ENCODE measurements at places on chromosomes 5 and 9. TPM values are rescaled to one million over a fixed set of nuclear protein-coding genes. Genes with fewer than 3 reads are reported as not detected.

GRCh38 chr9:93200449-93200742 is 16.5 kb downstream of the WNK2 start:
- H3K4me1 ChIP-seq = peaks cover 6% of the 10 kb centered on the region
- no peak for DNase-seq
- H3K36me3 ChIP-seq = no peaks in the 10 kb centered on the region
- no peak overlapping the region for H3K4me3 ChIP-seq

Gene BHMT2
- total RNA-seq = not detected

DNA sequence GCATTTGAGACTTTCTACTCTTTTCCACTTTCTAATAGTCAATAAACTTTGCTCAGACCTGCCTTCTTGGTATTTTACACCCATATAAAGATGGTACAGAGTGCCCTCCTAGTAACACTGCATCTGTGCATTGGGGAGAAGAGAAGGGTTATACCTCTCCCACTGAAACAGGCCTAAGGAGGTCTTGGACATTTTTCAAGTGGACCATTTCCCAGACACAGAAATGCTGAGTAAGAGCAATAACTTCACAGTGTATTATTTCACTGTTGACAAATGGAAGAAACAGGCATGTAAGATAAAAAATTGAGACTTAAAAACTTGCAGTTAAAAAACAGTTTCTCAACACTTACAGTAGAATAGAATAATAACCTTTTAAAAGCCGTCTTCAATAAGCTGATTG is 1224.0 kb upstream of the CDH18 start:
- no peak overlapping the region for H3K27ac ChIP-seq
- no peaks in the 10 kb centered on the region for H3K36me3 ChIP-seq
- no peaks in the 10 kb centered on the region for H3K4me1 ChIP-seq
- no peak for DNase-seq
- H3K27me3 ChIP-seq = no peaks in the 10 kb centered on the region
- no peak overlapping the region for H3K4me3 ChIP-seq

DNA sequence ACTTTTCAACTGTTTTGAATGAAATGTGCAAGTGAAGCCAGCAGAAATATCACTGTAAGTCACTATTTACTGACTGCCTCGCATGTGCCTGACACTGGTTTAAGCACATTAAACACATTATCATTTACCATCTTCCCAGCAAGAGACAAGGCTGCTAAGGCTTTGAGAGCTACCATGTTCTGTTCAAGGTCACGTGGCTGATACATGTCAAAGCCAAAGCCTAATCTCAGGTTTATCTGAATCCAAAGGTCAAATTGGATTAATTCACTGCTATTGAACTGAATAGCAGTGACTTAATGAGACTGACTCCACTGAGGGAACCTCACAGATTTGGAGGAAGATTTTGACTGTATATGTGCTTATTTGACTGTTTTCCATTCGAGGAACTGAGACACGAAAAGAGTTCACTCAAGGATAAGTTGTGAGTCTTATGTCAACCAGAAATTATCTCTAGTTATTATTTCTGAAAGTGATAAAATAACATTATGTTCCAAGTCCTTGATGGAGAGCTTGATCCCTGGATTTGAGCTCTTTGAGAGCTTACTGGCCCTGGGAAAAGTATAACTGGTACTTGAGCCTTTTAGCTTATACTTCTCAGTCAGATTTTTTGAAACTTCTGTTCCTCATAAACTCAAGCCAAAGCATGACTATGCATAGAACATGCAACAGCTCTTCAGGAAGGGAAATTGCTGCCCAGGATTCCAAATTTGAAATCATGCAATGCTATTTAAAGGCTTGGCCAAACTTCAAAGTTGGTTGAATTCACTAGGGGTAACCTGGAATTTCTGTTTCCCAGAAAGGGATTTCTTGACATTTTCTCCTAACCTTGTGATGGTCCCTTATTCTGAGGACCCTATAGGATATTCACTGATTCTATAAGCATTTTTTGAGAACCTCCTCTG is 23.4 kb upstream of the ARHGAP26 start:
- H3K27me3 ChIP-seq = no peaks in the 10 kb centered on the region
- H3K36me3 ChIP-seq = no peaks in the 10 kb centered on the region
- no peaks in the 10 kb centered on the region for H3K4me1 ChIP-seq

GRCh38 chr9:92947268-92948037 is at the start of gene FGD3:
Gene FGD3 (plus strand): TSS chr9:92947523. CDS start chr9:92976257, 28,734 bp downstream.
- H3K4me1 ChIP-seq = peaks cover 51% of the 10 kb centered on the region
- H3K27ac ChIP-seq = no peak within 1 kb of the TSS
- peak; percentile 60 for DNase-seq
- H3K36me3 ChIP-seq = no peaks in the 10 kb centered on the region
- H3K27me3 ChIP-seq = no peaks in the 10 kb centered on the region
- peak within 1 kb of the TSS; percentile 59 for H3K4me3 ChIP-seq

- no peaks in the 10 kb centered on the region for H3K36me3 ChIP-seq
- no peaks in the 10 kb centered on the region for H3K4me1 ChIP-seq
- H3K27ac ChIP-seq = no peak overlapping the region
- no peak for DNase-seq
Observed at GRCh38 chr5:2913281-2913680, 161.8 kb upstream of the IRX2 start.

GRCh38 chr9:24765025-24765756 is 219.5 kb upstream of the IZUMO3 start:
- DNase-seq = no peak
- H3K4me3 ChIP-seq = no peak overlapping the region
- no peaks in the 10 kb centered on the region for H3K36me3 ChIP-seq
- H3K27me3 ChIP-seq = no peaks in the 10 kb centered on the region
- no peak overlapping the region for H3K27ac ChIP-seq

- H3K4me3 ChIP-seq = no peak overlapping the region
- peaks cover 18% of the 10 kb centered on the region for H3K4me1 ChIP-seq
- DNase-seq = no peak
- no peak overlapping the region for H3K27ac ChIP-seq
Observed at GRCh38 chr9:85743275-85744128, 1.7 kb upstream of the AGTPBP1 start.

DNA sequence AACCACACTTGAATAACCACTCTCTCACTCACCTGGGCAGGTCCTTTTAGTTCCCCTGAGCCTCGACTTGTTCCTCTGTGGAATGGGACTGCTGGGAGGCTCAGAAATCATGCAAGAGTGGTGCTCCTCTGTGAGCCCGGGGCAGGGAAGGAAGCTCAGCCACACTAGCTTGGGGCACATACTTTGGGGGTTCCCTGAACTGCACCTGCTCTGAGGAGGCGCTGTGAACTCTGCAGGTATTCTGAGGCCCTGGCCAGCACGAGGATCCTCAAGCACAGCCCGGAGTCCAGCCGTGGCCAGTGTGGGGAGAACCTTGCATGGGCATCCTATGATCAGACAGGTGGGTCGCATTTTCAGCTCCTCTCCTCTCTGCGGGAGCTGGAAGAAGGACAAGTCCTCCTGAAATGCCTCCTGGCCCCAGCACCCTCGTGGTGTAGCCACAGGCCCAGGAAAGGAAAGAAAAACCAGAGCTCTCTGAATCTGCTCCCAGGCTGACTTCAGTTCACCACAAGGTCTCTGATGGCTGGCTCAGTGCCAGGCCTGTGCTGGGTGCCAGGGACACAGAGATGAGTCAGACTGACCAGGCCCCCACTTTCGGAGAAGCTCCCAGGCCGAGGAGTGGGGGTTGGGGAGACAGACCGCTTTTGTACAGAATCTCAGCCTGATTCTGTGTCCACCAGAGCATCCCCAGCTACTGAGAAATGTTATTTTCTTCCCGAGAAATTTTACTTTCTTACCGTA is 11.9 kb downstream of the GLIPR2 start:
- H3K4me3 ChIP-seq = no peak overlapping the region
- DNase-seq = peak; percentile 68
- H3K27ac ChIP-seq = no peak overlapping the region
- H3K36me3 ChIP-seq = no peaks in the 10 kb centered on the region
- H3K27me3 ChIP-seq = no peaks in the 10 kb centered on the region

GRCh38 chr9:126962336-126962735 is 47.8 kb downstream of the RALGPS1 start:
- no peak for DNase-seq
- no peak overlapping the region for H3K4me3 ChIP-seq
- H3K27ac ChIP-seq = no peak overlapping the region
- H3K27me3 ChIP-seq = no peaks in the 10 kb centered on the region
- H3K36me3 ChIP-seq = no peaks in the 10 kb centered on the region
- H3K4me1 ChIP-seq = no peaks in the 10 kb centered on the region

DNA sequence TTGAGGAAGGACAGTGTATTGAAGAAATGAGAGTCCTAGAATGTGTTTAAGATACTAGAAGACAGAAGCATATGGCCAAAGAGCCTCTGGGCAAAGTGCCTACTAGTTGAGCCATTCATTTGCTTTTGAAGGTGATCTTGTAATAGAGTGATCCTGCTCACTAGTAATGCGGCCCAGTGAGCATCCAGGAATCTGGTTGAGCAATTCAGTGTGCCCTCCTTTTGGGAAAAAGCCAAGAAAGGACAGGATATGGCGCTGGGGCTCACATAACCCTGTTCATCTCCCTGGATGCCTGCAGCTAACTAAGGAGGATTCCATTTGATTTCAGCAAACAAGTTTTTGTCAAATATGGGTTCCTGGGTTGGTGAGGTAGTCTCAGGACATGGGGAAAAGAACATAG is 16.3 kb downstream of the ADAM19 start:
- no peak overlapping the region for H3K4me3 ChIP-seq
- H3K36me3 ChIP-seq = no peaks in the 10 kb centered on the region
- DNase-seq = no peak
- no peak overlapping the region for H3K27ac ChIP-seq
- H3K4me1 ChIP-seq = peaks cover 6% of the 10 kb centered on the region

GRCh38 chr9:87479801-87480201 is 17.9 kb upstream of the DAPK1 start:
- DNase-seq = no peak
- H3K4me3 ChIP-seq = no peak overlapping the region
- no peaks in the 10 kb centered on the region for H3K36me3 ChIP-seq
- no peaks in the 10 kb centered on the region for H3K27me3 ChIP-seq
- H3K4me1 ChIP-seq = no peaks in the 10 kb centered on the region

DNA sequence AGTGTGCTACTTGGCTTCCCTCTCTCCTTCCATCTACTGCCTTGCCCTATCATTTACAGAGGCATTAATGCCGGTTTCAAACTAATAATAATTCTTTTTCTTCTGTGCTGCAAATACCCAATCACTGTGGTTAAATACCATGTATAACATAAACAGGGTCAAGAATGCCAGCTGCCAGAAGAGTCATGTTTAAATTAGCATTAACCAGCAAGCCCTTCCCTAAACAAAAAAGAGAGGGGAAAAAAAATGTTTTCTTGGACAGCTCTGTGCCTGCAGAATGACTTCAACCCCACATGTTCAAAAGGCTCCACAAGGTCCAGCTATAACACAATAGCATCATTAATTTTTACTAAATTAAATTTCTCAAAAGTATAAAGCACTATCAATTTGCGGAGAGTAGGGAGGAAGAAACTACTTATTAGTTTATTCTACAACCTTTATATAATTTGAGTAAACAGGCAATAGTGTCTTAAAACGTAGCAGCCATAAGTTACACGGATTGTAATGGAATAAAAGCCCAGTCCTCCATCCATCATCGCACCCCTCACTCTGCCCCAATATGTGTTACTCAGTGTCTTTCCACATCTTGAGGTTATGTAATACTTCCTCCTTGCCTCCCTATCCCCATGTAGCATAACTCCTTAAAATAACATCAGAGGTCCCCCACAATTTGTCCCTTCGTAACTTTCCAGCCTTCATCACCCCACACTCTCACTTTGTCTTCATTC is 3.9 kb downstream of the LPAR1 start:
- no peaks in the 10 kb centered on the region for H3K4me1 ChIP-seq
- no peaks in the 10 kb centered on the region for H3K27me3 ChIP-seq
- no peaks in the 10 kb centered on the region for H3K36me3 ChIP-seq
- no peak overlapping the region for H3K27ac ChIP-seq
- H3K4me3 ChIP-seq = no peak overlapping the region
- DNase-seq = no peak

- H3K27ac ChIP-seq = no peak overlapping the region
- no peaks in the 10 kb centered on the region for H3K27me3 ChIP-seq
- H3K4me1 ChIP-seq = peaks cover 26% of the 10 kb centered on the region
- no peak for DNase-seq
Observed at GRCh38 chr9:129323376-129323998, 145.4 kb upstream of the IER5L start.

DNA sequence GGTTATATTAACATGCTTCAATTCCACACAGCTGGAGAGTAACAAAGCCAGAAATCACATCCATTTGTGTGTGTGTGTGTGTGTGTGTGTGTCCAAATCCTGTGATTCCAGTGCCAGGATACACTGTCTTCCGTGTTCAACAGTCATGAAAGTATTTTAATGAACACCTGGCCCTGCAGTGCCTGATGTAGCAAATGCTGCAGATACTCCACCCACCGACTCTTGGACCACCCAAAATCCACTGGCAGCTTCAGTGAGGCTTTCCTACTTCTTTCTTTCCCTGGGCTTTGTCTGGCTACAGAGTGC is 13.1 kb upstream of the INSYN2B start:
- peaks cover 12% of the 10 kb centered on the region for H3K36me3 ChIP-seq
- no peak overlapping the region for H3K4me3 ChIP-seq
- no peak overlapping the region for H3K27ac ChIP-seq
- H3K4me1 ChIP-seq = no peaks in the 10 kb centered on the region

Gene S1PR3
- 0.80 TPM for total RNA-seq

- H3K27ac ChIP-seq = peak overlapping the region; percentile 89
- peak overlapping the region; percentile 93 for H3K4me3 ChIP-seq
Observed at GRCh38 chr5:180830253-180831138, 27.9 kb upstream of the MGAT1 start.

DNA sequence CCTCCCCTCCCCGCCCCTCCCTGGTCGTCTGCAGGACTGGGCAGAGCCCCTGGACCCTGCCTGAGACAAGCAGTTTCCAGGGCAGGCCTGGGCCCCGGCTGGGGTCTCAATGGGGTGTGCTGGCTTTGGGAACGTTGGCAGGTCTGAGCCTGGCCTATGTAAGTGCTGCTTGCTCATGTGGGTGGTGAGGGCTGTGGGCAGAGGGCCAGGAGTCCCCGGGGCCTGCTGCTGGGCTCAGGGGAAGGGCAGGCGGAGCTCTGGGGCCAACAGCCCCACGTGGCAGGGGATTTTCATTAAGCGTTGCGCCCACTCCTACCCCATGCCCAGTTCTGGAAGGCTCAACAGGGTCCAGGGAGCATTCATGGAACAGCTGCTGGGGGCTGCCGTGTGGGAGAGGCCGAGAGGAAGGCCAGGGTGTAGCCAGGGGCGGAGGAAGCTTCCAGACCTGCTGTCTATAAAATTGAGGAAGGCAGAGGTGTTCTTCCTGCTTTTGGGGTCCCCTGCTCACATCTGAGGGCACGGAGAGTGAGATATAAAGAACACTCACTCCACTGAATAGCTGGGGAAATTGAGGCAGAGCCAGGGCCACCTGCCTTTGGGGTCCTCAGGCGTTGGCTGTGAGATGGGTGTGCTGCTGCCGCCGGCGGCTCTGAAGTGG is 32.5 kb downstream of the RXRA start:
- no peaks in the 10 kb centered on the region for H3K36me3 ChIP-seq
- no peaks in the 10 kb centered on the region for H3K4me1 ChIP-seq
- no peak for DNase-seq
- H3K27ac ChIP-seq = no peak overlapping the region
- H3K27me3 ChIP-seq = no peaks in the 10 kb centered on the region
- no peak overlapping the region for H3K4me3 ChIP-seq

Gene EGR1
- 12.2 TPM for total RNA-seq

GRCh38 chr5:18497089-18497488 is 862.8 kb downstream of the TAF11L14 start:
- no peak for DNase-seq
- H3K36me3 ChIP-seq = no peaks in the 10 kb centered on the region
- H3K27me3 ChIP-seq = no peaks in the 10 kb centered on the region
- H3K4me1 ChIP-seq = no peaks in the 10 kb centered on the region

- no peak for DNase-seq
- peaks cover 21% of the 10 kb centered on the region for H3K4me1 ChIP-seq
- H3K4me3 ChIP-seq = no peak overlapping the region
- H3K27me3 ChIP-seq = no peaks in the 10 kb centered on the region
Observed at GRCh38 chr5:154945695-154946301, 4.9 kb downstream of the MRPL22 start.

Gene IL13
- total RNA-seq = 69.0 TPM

Data from CD8-positive, alpha-beta memory T cell (primary cell).